ENCODE measurements at places on chromosomes 7 and 10.

DNA sequence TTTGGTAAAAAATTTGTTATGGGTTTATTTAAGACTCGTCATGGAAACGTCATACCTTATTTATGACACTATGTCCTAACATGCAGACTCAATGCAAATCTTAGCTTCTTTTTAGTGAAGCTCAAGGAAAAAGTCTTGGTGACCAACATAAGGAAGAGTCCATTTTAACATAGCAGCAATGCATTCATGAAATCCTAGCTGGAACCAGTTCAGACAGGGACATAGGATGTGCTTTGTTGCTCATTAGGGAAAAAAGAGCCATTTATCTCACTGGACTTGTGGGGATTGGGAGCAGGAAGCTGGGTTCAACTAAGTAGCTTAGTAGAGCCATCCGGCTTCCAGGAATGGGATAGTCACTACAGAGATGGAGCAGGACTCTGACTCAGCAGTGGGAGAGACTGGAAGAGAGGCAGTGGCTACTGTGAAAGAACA lies 100.7 kb upstream of the DKK1 start:
- DNase-seq = peak; percentile 3

DNA sequence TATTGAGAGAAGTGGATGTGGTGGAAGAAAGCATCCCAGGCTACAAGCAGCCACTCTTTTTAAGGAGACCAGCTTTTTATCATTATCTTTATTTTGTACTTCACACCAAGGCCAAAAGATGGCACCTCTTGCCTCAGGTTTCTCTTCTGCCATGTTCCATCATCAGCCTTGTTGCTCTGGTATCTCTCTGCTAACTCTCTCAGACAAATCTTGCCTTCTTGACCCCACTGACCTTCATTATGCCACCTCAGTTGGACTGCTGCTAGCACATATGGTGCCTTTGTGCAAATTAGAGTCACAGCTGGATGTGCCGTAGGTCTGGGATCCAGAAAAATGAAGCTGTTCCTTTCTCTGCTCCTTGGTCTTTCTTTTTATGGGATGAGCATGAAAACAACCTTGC lies 47.1 kb upstream of the DYNC1I1 start:
- DNase-seq = no peak

DNA sequence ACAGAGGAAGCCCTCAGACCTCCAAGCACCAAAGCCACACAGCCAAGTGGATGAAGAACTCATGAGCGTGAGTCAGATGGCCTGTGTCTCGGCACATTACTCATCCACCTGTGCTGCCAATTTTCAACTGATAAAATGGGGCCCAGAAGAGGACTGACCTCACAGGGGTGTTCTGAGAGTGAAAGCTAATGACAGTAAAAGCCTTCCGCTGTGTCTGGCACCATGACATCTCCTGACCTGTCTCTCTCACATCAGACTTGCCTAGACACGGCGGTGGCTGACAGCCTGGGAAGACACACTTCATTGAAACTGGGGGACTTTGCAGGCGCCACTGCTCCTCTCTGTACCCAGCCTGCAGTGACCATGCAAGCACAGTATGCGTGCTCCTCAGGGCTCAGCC lies 8.3 kb upstream of the SLC18A3 start:
- DNase-seq = no peak

- no peak for DNase-seq
These were observed 183.0 kb downstream of the DNAJB6 start for GRCh38 chr7:157519798-157520244.

DNA sequence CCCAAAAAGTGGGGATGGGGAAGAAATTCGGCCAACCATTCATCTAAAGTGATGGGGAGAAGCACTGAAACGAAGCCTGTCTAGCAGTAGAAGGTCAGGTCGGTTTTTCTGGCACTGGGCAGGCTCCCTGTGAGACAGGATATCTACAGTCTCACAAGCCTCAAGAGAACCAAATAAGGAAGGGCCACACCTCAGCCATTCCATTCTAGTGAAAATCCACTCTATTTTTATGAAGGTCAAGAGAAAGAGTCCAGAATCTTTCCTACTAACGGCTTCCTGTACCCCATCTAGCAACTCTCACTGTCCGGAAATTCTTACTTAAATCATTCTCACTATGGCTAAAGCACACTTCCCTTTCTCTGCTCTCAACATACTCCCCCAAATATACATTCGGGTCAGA lies 267.1 kb downstream of the PRPF18 start:
- no peak for DNase-seq

DNA sequence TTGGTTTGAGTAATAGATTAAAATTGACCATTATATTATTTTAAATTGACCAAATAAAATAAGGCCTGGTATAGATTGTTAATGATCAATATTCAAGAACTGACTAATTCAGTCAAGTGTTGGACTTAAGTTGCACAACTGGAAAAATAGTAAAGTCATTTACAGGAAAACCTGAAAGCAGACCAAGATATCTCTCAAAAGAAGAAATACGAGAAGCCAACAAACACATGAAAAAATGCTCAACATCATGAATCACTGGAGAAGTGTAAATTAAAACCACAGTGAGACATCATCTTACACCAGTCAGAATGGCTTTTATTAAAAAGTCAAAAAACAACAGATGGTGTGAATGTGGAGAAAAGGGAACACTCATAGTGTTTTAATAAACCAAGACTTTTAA lies 80.4 kb upstream of the MALRD1 start:
- no peak for DNase-seq

- no peak for DNase-seq
These were observed 50.4 kb upstream of the C7orf33 start for GRCh38 chr7:148540041-148540738.

- DNase-seq = no peak
These were observed 103.6 kb downstream of the ZEB1 start for GRCh38 chr10:31422634-31423033.

- no peak for DNase-seq
These were observed 137.3 kb upstream of the GNAI1 start for GRCh38 chr7:79997345-79997744.

DNA sequence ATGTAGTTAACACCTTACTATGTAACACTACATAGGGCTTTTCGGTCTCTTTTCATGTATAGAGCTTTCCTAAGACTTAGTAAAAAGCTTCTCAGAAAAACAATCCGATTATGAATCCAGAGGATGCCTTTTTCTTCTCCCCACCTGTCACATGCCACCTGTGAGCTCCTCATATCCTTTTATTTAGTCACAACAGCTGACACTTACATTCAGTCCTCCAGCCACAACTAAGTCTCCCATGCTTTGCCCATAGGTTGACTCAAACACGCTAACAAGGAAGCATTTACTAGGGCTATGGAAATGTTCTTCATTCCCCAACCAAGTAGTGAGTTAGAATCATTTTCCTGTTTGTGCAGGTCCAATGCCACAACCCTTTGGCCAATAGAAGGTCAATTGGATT lies 7.9 kb downstream of the ENO4 start:
- DNase-seq = no peak

DNA sequence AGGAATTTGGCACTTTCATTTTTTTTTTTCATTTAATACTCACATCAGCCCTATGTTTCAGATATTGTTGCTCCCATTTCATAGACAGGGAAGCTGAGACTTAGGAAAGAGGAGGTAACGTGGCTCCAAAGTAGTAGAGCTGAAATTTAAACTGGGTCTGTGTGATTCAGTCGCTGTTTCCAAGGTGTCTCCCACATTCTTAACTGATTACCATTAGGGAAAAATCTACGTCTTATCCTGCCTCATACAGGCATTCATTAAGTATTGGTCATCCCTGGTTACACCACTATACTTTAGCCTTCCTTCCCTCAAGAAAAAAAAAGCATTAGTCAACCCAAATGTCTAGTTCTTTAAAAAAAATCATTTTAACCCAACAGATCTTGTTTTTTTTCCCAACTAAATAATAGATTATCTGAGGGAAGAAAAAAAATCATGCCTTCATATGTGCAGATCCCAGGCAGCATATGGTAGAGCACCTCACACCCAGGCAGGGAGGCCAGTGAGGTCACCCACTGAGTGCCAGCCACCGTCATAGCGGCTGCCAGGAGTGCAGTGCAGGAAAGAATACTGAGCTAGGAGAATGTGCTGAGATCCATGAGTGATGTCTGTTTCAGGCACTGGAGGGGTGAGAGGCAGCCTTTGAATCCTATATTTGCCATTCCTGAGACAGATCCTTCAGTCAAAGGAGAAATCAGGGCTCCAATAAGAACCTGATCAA lies 59.0 kb upstream of the SORCS3 start:
- DNase-seq = no peak

- no peak for DNase-seq
These were observed 55.1 kb upstream of the PPP2R2D start for GRCh38 chr10:131845505-131846239.

- DNase-seq = no peak
These were observed 181.2 kb downstream of the CCDC7 start for GRCh38 chr10:32627183-32627582.

- no peak for DNase-seq
These were observed 1.8 kb upstream of the XPNPEP1 start for GRCh38 chr10:109924967-109925620.

DNA sequence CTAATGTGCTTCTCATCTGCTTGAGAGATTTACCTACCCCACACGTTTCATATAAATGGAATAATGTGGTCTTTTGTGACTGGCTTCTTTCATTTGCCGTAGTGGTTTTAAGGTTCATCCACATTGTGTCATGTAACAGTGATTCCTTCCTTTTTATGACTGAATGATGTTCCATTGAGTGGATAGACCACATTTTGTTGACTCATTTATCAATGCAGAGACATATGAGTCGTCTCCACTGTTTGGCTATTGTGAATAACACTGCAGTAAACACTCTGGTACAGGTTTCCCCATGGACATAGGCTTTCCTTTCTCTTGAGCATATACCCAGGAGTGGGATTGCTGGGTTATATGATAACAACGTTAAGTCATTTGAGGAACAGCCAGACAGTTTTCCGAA lies 2.0 kb upstream of the AOC1 start:
- DNase-seq = no peak

DNA sequence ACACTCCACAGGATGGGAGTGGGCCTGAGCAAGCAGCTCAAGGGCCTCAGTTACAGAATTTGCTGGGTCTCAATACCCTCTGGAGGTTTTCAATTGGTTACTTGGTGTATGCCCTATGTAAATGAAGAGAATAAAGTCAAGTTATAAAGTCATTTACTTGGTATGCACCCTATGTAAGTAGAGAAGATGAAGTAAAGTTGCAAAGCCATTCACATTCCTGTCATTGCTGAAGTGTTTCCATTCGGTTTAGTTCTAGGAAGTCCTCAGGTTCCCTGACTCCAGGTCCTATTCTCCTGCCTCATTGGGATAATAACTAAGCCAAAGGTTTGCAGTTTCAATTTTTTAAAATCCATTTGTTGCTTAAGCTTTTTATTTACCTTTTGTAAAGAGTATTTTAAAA lies 272.6 kb upstream of the NPSR1 start:
- no peak for DNase-seq

- DNase-seq = no peak
These were observed 41.3 kb upstream of the GNAI1 start for GRCh38 chr7:80093349-80093748.

DNA sequence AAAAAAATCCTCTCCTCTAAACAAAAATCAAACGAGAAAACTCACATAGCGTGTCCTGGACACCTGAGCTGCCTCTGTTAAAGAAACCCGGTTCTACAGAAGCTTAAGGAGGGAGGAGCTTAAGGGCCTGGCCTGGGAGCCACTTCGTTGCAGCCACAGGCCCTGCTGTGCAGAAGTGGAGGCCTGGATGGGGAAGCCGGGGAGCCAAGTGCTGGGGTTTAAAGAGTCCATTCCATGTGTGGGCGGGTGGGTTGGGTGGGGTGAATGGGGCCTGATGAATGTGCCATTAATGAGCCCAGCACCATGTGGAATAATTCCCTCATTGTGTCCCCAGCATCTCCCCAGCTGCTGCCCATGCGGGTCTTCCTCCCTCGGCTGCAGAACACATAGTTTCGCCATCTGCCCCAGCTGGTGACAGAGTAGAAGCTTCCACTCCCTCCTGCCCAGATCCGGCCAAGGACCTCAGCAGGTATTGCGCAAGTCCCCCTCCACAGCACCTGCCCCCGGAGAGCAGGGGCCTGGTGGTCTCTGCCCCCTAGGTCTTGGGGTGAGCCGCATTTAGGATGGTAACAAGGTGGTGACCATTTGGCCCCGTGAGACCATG lies 127.8 kb upstream of the BTBD16 start:
- peak; percentile 85 for DNase-seq

- peak; percentile 74 for DNase-seq
These were observed 2.1 kb downstream of the FRAT1 start for GRCh38 chr10:97321032-97321803.

GRCh38 chr7:4612939-4613841 lies 68.9 kb upstream of the FOXK1 start:
- no peak for DNase-seq

- DNase-seq = no peak
These were observed 3.5 kb downstream of the PRR15 start for GRCh38 chr7:29567174-29567573.

DNA sequence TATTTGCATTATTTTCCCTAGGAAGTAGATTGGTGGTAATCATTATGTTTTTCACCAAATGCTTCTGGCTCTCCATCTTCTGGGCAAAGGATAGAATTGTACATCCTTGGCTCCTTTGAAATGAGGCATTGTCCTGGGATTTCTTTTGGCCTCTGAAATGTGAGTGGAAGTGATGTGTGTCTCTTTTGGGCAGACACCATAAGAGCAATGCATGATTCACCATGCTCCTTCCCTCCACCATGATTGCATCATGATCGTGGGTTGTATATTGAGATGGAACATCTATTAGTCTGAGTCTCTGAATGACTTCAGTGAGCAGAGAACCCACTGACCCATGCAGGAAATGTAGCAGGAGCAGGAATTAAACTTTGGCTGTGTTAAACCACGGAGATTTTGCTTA lies 49.2 kb downstream of the ADRA2A start:
- no peak for DNase-seq

GRCh38 chr10:84427903-84428650 lies 99.7 kb downstream of the CCSER2 start:
- DNase-seq = no peak

DNA sequence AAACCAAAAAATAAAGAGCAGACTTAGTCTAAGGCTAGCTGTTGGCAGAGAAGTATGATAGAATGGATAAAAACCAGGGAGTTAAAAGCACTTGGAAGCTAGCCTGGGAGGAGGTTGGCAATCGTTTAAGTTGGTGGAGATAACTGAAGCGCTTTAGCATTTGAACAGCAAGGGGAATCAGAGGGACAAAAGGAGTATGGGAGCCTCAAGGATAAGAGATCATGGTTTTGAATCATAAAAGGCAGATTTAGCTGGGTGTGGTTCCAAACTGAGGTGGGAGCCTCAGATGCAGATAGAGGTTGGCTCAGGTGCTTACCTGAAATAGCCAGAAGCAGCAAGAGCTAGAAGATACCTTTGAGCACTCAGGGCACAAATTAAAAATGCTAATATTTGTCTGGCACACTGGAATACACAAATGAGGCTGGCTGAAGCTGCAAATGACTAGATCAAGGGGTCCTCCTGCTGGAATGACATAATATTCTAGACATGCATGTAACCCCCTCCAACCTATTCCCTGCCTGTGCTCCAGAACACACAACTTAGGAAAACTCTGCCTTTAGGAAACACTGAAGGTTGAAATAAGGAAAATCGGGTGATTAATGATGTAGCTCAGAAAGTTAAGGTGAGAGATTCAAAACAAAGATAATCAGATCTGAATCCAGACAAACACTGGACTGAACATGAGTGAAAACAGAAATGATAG lies 372.3 kb upstream of the LRRN3 start:
- DNase-seq = no peak
